NCI-H1092 (cell line): ENCODE measurements at places on chromosomes 6 and 20.

DNA sequence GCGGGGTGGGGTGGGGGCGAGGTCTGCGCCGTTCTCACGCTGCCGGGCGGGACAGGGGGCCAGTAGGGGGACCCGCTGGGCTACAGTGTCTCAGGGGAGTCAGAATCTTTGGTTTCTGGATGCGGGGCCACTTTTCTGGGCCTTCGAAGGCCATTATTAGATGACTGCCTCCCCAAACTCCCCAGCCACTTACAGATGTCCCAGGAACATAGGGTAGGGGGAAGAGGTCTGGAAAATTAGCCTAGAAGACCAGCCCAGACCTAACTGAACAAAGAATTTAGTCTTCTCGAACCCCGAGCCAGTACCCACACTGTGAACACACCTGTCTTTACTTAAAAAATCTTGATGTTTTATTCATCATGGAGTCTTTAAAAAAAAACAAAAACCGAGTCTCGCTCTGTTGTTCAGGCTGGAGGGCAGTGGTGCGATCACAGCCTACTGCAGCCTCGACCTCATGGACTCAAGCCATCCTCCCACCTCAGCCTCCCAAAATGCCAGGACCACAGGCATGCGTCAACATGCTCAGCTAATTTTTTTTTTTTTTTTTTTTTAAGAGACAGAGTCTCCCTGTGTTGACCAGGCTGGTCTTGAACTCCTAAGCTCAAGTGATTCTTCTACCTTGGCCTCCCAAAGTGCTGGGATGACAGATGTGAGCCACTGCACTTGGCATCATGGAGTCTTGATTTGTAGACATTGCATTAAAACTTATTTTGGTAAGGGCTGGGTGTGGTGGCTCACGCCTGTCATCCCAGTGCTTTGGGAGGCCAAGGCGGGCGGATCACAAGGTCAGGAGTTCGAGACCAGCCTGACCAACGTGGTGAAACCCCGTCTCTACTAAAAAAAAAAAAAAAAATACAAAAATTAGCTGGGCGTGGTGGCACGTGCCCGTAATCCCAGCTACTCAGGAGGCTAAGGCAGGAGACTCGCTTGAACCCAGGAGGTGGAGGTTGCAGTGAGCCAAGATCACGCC lies 3.3 kb upstream of the SLC29A1 start:
- no peak for DNase-seq

DNA sequence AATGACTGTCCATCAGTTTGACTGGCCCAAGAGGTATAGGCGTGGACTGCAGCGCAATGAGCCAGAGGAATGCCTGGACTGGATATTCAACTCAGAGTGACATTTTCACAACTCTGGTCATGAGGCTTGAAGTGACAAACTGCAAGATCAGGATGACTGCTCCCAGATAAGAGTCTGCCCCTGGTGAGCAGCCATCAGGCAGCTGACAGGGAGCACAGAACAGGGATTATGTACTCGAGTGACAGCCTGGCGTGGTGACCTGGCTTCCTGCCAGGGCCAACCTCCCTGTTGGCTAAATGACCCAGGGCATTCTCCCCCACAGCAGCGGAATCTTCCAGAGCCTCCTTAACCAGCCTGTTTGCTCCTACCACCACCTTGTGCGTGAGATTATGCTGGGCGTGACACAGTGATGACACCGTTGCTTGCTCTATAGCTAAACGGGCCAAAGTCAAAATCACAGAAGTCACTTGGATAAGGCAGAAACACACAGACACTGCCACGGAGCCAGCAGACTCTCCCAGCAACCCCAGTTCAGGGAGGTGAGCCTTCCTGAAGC lies 209.1 kb upstream of the JARID2 start:
- DNase-seq = peak; percentile 25

DNA sequence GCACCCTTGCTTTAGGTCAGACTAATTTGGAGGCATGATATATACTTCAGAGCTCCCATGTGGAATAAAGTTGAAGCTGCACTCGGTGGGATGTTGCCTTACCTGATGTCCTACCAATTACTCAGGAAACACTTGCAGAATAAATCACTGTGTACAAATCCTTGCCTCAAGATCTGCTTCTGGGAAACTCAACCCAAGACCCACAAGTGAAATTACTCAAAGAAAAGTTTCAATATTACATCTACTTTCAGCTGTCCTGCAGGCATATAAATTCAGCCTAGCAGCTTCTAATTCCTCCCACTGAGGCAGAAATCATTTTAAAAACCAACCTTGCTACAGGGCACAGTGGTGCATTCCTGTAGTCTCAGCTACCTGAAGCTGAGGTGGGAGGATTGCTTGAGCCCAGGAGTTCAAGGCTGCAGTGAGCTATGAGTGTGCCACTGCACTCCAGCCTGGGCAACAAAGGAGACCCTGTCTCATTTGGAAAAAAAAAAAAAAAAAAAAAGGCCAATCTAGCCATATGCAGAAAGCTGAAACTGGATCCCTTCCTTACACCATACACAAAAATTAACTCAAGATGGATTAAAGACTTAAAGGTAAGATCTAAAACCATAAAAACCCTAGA lies 20.7 kb upstream of the DCDC2 start:
- DNase-seq = no peak

DNA sequence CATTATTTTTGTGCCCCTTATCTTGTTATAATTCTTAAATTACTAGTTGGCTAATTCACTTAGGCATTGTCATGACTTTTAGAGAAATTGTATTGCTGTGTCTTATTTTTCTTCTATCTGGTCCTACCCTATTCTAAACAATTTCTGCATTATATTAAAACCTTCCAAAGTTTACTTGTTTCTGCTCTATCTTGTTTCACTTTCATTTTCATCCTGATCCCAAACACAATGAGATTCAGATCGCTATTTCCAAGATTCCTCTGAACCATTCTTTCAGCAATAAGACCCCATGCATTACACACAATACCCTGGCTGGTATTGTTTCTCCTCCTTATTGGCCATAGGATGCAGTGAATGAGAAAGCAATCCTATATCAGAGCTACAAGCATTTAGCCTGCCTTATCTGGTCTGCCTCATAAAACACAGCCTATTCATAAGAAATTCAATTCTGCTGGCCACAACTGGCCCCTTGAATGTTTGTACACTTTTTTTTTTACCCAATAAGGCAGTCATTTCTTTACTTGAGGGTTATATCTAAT lies 69.9 kb upstream of the POU3F2 start:
- no peak for DNase-seq

DNA sequence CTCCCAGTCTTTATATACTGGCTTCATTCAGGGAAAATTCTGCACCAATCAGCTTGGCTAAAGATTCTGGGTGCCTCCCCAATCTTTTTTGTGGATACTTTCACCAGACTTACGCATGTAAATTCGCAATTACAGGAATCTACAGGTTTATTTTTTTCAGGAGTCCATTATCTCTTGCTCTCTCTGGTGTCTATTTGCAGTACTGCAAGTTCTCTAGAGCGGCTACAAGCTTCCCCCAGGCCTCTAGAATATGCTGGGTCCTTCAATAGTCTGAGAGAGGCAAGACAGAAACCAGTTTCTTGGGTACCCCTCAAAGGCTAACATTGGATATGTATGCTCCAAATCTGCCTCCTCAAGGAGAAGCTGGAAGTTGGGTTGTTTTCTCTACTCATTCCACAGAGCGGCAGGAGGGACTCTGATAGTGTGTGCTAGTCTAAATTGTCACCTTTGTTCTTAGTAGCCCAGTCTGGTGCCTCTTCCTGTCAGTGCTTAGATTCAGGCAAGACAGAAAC lies 58.5 kb downstream of the SUN5 start:
- no peak for DNase-seq

DNA sequence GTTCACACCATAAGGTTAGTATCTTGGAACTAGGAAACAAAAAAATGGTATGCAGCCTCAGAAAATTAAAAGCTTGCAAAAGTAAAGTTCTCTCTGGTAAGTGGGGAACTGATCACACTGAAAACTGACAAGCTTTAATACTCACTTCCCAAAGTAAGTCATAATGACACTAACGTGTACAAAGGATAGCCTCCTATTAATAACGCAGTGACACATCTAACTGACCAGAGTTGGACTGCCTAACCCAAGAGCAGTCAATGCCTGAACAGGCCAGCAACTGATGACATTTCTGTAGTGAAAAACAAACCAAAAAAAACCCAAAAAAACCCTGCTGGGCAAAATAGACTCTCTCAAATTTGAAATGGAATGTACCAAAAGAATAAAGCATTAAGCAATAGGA lies 30.7 kb downstream of the CHD6 start:
- no peak for DNase-seq

DNA sequence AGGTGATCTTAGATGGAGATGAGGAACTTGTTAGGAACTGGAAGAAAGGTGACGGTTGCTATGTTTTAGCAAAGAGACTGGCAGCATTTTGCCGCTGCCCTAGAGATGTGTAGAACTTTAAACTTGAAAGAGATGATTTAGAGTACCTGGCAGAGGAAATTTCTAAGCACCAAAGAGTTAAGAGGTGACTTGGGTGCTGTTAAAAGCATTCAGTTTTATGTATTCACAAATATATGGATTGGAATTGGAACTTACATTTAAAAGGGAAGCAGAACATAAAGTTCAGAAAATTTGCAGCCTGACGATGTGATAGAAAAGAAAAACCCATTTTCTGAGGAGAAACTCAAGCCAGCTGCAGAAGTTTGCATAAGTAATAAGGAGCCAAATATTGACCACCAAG lies 176.3 kb downstream of the MOXD1 start:
- no peak for DNase-seq

- DNase-seq = no peak
These were observed 133.7 kb upstream of the AGPAT4 start for GRCh38 chr6:161407581-161407980.

- no peak for DNase-seq
These were observed 39.3 kb upstream of the SRPK1 start for GRCh38 chr6:35960187-35960586.

- DNase-seq = no peak
These were observed 178.4 kb upstream of the EYA4 start for GRCh38 chr6:133062696-133063306.

DNA sequence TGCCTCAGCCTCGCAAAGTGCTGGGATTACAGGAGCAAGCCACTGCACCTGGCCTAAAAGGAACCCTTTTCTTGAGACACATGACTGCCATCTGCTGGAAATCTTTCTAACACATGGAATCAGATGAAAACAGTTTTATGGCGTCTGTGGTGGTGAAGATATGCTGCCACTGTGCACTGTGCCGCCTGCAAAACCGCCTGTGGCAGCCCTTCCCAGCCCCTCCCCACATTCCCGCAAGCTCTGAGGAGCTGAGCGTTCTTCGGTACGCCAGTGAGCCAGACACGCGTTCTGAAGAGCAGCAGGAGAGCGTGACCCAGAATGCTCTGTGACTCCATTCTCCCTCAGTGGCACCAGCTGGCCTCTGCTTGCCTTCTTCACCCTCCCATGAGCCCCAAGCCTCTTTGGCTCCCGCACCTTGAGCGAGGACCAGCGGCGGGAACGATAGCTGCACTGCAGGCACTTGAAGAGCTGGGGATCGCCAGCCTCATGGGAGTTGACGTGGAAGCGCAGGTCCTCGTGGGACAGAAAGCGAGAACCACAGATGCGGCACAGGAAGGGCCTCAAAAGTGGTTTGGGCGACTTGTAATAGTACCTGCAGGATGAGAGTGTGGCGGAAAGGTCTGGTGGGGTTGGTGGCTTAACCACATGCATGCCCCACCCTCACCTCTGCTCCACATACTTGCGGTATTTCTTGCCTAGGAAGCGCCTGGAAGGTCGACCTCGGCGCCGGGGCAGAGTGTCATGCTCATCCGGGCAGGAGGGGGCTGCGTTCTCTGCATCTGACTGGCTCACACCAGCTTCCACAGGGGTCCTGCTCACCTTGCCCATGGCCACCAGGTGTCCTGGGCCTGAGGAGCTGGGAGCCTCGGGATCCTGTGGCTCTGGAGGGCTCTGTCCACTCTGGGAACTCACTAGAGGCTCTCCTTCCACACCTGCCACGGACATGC lies 8.7 kb downstream of the ZNF335 start:
- DNase-seq = peak; percentile 51

DNA sequence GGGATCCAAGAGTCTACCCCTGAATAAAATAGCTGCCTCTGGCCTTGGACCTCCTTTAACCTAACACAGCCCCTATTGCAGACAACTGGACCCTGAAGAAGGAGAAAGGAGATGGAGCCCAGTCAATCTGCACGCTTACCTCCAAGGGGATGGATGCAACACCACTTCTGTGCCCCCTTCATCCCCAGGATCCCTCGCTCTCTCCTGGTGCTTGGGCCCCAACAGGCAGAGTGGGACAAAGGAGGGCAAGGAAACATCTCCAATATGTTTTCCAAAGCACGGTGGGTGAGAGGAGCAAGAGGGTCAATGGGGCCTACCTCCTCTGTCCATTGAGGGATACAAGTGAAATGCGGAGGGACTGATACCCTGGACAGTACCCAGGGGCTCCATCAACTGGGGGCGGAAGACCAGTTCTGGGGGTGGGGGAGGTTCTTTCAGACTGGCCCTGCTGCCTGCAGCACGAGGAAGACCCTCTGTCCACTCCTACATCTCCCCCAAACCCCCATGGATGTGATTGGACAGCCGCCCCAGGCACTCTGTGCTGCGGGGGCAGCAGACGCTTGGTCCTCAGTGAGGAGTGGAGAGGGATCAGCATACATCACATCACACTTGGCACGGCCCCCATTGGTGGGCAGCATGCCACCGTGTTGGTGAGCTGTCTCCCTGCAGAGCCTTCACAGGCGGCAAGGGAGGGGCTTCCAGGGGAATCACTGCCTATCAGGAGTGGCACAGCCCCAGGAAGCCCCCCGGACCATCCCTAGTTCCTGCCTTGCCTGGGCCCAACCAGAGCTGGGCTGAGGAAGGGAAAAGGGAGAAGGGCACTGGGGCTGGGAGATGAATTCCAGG lies 70.6 kb downstream of the MRPL14 start:
- no peak for DNase-seq

DNA sequence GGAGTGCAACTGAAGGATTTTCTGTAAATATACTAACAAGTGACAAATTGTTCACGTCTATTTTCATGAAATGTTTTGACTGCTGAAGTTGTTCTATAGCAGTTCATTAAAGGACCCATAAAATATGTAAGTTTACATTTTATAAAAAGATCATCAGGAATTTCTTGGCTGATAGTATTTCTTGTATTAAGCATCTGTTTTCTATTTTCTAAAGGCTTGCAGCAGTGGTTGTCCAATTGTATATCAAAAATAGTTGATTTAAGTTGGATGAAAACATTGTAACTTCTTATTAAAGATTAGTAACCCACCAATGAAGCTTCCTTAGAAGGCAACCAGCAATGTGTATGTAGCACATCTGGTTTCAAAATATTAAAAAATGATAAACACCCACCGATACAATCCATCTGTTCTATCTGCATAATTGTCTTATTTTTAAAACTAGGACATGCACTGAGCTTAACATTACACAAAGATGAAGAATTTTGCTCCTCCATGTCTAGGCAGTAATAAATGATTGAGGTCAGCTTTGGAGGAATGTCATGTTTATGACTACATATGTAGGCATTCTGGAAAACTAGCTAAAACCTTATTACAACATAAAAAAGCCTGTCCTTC lies 301.3 kb upstream of the TCF21 start:
- no peak for DNase-seq

DNA sequence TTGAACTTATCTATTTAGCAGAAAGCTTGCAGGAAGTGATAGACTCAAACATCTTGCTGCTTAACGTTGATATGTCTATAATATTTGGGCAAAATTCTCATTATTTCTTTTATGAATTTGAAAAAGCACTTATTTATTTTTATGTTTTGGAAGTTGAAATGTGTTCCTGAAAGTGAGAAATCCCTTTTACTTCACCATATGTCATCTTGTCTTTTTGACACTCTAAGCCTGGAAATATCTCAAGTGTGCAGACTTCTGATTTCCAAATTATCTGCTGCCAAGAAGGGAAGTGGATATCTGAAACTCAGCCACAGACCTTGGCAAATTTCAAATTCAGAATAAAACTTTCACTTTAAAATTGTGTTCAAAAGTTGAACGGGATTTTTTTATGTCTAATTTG lies 368.7 kb upstream of the MANEA start:
- DNase-seq = no peak
